ENCODE measurements at places on chromosomes 6 and 20.

GRCh38 chr20:62929051-62929538 lies 2.8 kb upstream of the DIDO1 start:
- DNase-seq, result no peak

GRCh38 chr6:39059496-39060310 lies 11.1 kb downstream of the GLP1R start:
- no peak for DNase-seq

DNA sequence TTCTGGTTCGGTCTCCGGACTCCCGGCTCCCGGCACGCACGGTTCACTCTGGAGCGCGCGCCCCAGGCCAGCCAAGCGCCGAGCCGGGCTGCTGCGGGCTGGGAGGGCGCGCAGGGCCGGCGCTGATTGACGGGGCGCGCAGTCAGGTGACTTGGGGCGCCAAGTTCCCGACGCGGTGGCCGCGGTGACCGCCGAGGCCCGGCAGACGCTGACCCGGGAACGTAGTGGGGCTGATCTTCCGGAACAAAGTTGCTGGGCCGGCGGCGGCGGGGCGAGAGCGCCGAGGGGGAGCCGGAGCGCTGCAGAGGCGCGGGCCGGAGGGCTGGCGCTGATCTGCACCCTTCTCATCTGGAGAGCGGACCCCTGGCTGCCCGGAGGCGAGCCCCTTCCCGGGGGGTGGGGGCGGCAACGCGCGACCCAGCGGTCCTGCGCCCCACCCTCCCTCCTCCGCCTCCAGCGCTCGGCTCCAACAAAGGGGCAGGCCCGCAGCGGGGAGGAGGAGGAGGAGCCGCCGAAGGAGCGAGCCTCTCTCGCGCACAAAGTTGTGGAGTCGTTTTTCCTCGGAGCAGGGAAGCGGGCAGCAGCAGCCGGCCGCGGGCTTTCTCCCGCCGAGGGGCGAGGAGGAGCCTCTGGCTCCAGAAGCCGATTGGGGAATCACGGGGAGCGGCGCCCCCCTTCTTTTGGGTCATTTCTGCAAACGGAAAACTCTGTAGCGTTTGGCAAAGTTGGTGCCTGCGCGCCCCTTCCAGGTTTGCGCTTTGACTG lies at the start of gene UTRN:
TSS of gene UTRN (plus strand) at position 553 of the 765 bp plus-strand sequence. CDS start 6,494 bp downstream, outside the sequence.
- peak; percentile 65 for DNase-seq

- DNase-seq, result peak; percentile 66
Observed at GRCh38 chr6:149082320-149082719, 235.2 kb upstream of the TAB2 start.

DNA sequence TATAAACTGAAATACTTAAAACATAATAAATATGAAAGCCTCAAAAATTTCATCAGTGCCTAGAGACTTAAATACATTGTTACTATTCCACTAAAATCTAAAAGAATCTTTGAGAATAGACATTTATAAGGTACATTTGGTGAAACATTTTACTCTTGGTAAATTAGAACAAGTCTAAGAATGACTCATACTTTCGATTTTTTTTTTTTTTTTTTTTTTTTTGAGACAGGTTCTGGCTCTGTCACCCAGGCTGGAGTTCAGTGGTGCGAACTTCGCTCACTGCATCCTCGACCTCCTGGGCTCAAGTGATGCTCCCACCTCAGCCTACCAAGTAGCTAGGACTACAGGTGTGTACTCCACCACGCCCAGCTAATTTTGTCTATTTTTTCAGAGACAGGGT lies 6.4 kb downstream of the FUCA2 start:
- DNase-seq, result no peak

Data from LoVo (cell line).